ENCODE measurements at places on chromosomes 16 and 17.
A peak's percentile ranks its signal among the peaks of the same experiment; 100 is the strongest.

- no peak for DNase-seq
Measured at GRCh38 chr16:407253-407652, 5.6 kb downstream of the DECR2 start.

- DNase-seq, result no peak
Measured at GRCh38 chr17:61322325-61323002, 77.2 kb upstream of the TBX2 start.

DNA sequence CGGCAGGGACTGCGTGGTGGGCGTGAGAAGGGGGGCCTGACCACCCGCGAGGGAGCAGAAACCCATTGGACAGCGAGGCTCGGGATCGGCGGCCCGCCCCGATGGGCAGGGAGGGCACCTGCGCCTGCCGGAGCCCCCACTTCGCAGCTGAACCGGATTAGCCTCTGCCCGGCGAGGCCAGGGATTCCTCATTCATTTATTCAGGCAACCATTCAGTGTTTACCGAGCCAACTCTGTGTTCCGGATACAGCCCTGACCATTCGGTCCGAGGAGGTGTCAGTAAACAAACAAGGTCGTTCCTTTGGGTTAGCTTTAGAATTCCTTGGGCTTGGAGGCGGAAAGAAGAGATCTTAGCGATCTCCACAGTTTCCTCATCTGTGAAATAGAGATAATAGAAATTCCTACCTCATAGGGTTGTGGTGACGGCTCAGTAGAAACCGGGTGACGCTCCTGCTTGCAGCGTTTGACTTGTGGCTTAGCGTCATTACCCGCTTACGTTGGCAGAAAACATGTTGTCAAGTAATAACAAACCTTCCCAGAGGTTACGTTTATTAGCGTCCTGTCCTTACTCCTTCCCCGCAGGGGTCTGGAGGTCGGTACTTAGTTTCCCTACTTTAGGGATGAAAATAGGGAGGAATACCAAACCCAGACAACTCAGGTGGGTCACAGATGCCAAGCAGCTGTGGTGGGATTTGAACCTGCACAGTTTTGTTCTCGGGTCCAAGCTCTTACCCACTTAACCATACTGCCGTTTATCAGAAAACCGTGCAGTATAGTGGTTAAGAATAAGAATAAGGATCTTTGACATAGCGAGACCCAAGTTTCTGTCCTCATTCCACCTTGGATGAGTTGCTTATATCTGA is 893 bp downstream of the POLR3E start:
- DNase-seq, result peak; percentile 70

DNA sequence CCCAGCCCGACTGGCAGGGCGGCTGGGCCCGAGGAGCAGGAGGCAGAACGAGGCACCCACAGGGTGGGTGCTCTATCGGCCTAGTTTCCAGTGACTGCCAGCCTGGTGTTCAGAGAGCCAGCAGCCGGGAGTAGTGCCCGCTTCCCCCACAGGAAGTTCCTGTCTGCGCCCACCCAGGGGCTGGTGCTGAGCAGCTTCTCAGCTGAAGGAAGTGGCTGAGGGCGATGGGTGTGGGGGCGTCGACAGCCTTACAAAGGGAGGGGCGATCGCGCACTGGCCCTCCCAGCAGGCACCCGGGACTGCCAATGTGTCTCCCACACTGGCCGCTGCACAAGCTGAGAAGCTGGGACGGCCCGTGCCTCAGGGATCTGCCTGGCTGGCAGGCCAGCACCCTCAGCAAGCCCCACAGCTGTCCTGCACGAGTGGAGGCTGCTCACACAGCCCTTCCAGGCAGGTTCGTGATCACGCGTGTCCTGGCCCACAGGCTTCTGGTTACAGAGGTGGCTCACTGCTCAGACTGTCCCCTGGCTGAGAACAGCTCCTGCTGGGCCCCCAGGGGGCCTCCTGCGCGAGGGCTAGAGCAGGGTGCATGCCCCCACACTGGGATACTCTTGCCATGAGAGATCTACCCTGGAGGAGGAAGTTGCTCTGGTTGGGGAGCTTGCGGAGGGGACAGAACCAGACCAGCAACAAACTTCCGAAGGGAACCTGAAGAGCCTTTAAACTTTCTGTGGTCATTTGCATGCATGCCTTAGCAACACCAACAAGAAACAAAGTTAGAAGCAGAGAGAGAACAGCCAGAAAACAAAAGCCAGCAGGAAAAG is 2.5 kb downstream of the RNF166 start:
- peak; percentile 35 for DNase-seq

DNA sequence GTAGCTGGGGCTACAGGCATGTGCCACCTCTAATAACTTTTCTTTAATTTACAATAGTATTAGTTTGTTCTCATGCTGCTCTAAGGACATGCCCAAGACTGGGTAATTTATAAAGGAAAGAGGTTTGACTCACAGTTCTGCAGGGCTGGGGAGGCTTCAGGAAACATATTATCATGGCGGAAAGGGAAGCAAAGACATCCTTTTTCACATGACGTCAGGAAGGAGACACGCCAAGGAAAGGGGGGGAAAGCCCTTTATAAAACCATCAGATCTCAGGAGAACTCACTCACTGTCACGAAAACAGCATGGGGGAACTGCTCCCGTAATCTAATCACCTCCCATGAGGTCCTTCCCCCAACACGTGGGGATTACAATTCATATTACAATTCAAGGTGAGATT is 18.3 kb downstream of the IL4R start:
- no peak for DNase-seq

DNA sequence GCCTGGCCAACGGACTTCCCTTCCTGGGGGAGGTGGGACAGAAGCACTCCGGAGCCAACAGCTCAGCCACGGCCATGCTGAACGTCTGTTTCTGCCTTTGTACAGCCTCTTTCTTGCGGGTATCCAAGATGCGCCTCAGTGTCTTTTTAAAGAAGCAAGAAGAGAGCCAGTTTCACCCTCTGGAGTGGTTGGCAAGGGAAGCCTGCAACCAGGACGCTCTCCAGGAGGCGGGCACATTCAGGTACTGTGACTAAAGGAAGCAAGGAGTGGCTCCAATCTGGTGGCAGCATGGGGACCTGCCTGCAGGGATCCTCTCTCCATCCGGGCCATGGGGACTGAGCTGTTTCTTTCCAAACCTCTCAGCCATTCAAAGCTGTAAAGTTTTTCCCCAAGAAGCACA is 60.6 kb upstream of the ENDOV start:
- no peak for DNase-seq

DNA sequence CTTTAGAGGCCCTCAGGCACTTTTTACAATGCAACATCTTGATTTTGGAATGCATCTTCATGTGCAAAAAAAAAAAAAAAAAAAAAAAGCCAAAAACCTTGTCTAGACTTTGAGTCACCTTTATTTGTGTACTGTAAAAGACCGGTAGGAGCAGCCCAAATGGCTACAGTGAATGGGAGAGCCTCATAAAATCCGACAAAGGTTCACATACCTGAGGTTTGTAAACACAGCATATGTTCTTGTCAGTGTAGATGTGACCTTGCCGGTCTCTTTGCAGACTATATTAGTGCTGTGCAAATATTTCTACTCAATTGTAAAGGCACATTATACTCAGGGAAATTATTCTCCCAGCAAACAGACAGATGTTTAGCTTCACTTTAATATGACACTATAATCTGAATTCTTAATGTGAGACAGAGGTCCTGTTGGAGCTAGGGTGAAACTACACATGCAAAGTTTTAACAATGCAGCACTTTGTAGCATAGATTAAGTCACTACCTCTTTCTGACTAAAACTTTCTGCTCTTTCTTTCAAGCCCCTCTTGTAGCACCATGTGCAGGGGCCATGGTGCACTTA is 211.3 kb downstream of the CA10 start:
- no peak for DNase-seq

DNA sequence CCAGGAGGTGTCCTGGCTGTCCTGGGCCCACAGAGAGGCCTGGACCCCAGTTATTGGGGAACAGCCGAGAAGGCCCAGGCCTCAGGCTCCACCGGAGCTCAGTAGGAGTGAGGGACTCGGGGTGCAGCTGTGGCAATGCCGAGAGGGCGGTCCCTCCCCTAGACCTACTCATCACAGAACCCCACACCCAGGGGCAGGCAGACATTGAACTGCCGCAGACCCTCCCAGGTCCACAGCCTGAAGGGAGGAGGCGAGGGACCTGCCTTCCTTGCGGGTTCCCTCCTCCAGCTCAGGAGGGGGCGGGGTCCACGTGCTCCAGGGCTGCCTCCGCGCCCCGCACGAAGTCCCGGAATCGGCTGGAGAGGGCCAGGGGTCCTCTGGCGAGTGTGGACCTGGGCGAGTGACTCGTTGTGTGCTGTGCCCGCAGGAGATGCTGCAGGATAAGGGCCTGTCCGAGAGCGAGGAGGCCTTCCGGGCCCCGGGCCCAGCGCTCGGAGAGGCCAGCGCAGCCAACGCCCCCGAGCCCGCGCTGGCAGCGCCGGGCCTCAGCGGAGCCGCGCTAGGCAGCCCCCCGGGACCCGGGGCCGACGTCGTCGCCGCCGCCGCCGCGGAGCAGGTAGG is 3.9 kb downstream of the TBX4 start:
- DNase-seq, result no peak

DNA sequence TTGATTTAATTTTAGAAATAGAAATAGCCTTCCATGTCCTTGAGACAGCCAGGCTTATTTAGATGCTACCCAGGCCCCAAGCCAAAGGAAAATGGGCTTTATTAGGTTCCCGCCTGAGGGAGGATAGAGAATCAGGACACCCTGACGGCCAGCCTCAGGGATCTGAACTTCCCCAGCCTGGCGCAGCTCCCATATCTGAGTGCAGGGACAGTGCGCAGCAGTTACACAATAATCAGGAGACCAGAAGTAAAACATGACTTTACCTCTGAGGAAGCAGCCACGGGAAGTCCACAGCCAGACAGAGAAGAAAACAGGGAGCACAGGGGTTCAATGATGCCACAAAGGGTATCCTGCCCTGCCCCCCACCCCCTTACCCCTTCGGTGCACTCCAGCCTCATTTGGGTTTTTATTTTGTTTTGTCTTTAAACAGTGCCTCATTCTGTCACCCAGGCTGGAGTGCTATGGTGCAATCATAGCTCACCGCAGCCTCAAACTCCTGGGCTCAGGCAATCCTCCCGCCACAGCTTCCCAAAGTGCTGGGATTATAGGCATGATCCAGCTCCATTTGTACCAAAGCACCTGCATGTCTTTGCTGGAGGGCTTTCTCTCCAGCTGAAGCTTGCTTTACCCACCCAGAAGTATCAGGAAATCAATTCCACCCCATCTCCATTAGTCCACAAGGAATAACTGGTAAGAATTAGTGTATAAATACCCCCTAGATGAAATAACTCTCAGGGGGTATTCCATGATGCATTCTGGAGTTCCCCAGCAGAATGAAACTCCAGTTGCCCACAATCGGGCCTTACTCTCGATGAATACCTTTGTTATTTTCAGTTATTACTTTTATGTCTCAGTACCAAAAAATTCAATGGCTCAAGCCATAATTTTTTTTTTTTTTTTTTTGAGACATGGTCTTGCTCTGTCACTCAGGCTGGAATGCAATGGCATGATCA is 21.9 kb downstream of the ORC6 start:
- no peak for DNase-seq

- peak; percentile 25 for DNase-seq
Measured at GRCh38 chr17:1188812-1189504, 9.2 kb upstream of the ABR start.

GRCh38 chr16:72908362-72909167 is 139.4 kb downstream of the ZFHX3 start:
- no peak for DNase-seq

DNA sequence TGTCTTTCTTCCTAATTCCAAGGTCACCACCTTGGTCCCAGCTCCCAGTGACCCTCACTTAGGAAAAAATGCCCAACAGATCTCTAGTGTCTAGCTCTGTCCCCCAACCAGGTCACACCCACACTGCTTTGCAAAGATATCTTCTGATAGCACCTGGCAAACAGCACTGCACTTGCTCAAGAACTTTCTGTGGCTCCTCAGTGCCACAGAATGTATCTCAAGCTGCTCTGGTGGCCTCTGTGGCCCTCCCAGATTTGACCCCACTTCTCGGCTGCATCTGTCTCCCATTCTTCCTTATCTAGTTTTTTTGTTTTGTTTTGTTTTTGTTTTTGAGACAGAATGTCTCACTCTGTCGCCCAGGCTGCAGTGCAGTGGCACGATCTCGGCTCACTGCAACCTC is 5.0 kb downstream of the ZNF688 start:
- no peak for DNase-seq

DNA sequence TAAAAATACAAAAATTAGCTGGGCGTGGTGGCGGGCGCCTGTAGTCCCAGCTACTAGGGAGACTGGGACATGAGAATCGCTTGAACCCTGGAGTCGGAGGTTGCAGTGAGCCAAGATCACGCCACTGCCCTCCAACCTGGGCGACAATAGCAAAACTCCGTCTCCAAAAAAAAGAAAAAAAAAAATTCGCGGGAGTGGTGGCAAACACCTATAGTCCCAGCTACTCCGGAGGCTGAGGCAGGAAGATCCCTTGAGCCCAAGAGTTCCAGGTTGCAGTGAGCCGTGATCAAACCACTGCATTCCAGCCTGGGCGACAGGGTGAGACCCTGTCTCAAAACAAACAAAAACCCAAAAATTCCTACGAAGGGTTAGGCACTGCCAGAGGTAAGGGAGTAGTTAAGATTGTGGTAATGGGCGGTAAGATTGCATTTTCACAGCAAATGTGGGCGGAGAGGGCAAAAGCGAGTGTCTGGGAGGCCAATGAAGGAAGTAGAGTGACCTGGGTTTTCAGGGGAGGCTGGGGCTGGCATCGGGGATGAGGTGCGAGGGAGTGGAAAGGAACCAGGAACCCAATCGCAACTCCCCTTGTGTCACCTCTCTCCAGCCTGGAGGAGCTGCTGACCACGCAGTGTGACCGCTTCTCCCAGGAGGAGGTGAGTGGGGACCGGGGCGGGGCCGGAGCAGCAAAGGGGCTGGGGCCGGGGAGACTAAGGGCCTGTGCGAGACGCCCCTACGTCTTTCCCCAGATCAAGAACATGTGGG is 2.6 kb downstream of the MYL11 start:
- no peak for DNase-seq

GRCh38 chr16:51193879-51194278 is 42.8 kb upstream of the SALL1 start:
- no peak for DNase-seq

DNA sequence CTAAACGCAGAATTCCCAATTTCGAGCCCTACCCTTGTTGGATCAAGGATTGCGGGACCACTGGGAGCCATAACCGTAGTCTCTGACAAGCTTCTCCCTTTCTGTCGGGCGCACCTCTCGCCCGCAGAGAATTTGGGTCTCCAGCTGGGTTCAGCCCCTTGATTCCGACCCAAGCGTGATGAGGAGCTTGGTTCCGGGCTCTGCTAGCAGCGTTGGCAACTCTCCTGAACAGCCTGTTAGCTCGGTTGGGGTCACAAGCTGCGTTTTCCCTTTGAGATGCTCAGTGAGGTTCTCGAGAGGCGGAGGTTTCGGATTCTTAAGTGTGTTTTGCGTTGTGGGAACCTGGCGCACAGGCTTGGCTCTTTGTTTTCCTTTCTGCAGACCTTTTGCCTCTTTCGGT is 655 bp downstream of the ATXN1L start:
- no peak for DNase-seq

DNA sequence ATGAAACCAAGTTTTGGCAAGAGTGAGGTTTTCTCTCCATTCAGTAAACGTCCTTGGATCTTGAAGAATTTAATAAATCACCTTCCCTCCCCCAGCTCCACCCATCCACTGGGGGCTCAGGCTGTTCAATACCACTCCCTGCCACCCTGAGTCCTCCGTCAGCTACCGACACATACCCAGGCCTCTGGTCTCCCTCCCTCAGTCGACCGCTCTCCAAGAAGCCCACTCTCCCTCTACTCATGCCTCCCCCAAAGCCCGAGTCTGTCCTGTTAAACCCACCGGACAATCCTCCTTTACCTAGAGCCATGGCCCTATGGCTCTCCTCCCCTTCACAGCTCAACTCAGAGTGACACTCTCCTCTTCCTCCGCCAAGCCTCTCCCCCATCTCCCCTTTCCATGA is 19.7 kb upstream of the SLC4A1 start:
- DNase-seq, result no peak
